ENCODE measurements at places on chromosomes 6 and 20.

DNA sequence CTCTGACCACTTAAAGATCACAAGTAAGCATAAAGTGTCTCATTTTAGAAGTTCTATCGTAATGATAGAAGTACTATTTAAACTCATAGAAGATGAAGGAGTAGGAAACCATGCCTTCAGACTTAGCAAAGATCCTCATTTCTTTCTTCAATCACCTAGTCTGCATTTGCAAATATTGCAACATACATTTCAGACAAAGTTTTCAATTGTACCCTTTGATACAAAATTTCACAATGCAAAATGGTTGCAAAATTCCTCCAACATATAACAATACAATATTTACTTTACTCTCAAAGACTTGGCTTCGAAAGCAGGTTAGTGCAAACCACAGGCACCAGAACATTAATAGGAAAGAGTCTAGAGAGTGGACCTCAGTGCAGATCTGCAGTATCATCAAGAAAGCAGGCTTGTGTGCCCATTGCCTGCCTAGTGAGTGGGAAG, 16.1 kb upstream of the ROS1 start:
- DNase-seq: no peak

GRCh38 chr6:110282412-110282811, 75.7 kb downstream of the METTL24 start:
- no peak for DNase-seq

DNA sequence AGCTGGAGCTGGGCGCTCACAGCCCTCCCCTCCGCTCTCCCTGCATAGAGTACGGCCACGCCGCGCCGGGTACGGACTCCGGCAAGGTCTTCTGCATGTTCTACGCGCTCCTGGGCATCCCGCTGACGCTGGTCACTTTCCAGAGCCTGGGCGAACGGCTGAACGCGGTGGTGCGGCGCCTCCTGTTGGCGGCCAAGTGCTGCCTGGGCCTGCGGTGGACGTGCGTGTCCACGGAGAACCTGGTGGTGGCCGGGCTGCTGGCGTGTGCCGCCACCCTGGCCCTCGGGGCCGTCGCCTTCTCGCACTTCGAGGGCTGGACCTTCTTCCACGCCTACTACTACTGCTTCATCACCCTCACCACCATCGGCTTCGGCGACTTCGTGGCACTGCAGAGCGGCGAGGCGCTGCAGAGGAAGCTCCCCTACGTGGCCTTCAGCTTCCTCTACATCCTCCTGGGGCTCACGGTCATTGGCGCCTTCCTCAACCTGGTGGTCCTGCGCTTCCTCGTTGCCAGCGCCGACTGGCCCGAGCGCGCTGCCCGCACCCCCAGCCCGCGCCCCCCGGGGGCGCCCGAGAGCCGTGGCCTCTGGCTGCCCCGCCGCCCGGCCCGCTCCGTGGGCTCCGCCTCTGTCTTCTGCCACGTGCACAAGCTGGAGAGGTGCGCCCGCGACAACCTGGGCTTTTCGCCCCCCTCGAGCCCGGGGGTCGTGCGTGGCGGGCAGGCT, 4.6 kb downstream of the KCNK15 start:
- DNase-seq: no peak

GRCh38 chr20:4779616-4780015, 57.9 kb downstream of the PRND start:
- no peak for DNase-seq

GRCh38 chr6:101816716-101817115, 423.2 kb downstream of the GRIK2 start:
- no peak for DNase-seq

- DNase-seq: no peak
These were observed 371 bp downstream of the HMGN4 start for GRCh38 chr6:26538572-26538902.

DNA sequence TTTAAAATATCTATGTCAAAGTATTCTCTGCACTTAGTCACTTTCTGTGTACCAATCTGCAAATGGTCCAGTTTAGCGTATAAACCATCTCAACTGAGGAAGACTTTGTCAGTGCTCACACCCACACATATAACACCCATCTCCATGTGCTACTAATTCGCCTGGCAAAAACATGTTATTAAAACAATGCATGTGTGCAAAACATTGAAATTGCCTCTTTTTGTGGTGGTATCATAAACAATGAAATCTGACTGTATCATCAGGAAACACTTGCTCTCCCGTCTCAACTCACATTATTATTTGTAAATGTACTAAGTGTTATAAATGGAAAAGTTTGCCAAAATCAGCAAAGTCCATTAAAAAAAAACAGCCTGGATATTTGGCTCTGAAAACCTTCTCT, 105.9 kb upstream of the FOXC1 start:
- no peak for DNase-seq

DNA sequence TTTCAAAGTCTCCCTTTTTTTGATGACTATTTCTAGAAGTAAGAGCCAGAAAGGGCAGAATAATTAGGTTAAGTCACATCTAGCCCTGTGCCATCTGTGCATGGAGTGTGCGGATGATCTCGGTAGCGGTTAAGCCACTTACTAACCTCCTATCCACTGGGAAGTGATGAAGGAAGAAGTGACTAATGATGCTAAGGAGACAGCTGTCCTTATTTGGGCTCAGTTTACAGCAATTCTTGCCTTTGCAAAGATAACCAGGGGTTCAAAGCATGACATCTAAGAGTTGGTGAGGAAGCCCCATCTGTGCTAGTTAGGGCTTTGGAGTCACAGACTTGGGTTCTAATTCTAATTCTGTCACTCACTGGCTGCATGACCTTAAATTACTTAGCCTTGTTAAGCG, 62.4 kb upstream of the RREB1 start:
- DNase-seq: no peak

- no peak for DNase-seq
These were observed 14.6 kb upstream of the MRPS18A start for GRCh38 chr6:43702171-43702533.

DNA sequence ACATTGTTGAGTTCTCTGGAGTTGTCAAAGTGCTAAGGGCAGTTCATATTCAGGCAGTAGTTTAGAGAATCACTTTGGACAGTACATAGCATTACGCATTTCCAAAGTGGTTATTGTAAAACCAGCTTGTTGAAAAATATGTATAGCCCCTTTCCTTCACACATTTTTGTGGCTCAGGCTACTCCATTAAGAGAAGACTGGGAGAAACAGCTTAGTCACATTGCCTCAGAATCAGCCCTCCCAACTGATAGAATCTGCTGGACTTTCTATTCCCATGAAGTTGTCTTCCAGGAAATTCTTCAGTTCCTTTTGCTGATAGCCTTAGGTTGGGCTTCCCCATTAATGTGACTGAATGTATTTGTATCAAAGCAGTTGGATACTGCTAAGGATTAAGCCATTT, 39.5 kb upstream of the HDGFL1 start:
- peak; percentile 55 for DNase-seq

- no peak for DNase-seq
These were observed 100.0 kb upstream of the BEND3 start for GRCh38 chr6:107215334-107215733.

DNA sequence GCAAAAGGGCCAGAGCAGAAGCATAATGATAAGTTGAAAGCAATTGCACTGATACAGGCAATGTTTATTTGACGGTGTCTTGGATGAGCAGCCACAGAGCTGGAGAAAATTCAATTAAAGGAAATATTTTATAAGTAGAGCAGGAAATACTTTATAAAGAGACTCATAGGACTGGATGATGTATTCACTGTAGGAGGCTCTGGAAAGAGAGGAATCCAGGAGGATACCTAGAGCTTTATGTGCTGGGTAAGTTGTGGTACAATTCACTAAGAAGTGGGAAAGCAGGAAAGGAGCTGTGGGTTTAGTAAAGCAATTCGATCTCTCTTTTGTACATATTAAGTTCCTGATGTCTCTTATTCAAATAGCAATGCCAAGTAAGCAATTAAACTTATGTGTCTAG, 86.3 kb downstream of the C6orf118 start:
- DNase-seq: peak; percentile 20

GRCh38 chr6:4139272-4139671, 3.9 kb upstream of the ECI2 start:
- DNase-seq: peak; percentile 2

- DNase-seq: peak; percentile 100
These were observed 828 bp upstream of the DSTN start for GRCh38 chr20:17568972-17569521.

GRCh38 chr6:116287689-116288282, 8.1 kb upstream of the TSPYL1 start:
- DNase-seq: peak; percentile 60

DNA sequence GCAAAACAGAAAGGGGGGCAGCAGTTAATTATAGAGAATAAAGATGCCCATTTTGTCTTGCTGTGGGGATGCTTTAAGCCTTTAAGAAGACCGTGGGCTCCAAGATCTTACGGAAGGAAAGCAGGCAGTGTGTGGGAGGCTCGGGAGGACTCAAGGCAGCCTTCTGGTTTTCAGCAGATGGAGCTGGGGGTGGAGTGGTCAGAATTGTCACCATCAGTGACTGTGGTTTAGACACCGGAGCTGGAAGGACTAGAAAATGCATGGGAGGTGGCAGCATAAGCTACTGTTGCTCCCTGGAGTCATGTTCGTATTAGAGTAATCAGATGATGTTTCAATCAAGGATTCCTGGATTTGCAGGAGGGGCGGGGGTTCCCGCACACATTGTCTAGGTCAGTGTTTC, 3.7 kb downstream of the PHACTR1 start:
- DNase-seq: no peak

DNA sequence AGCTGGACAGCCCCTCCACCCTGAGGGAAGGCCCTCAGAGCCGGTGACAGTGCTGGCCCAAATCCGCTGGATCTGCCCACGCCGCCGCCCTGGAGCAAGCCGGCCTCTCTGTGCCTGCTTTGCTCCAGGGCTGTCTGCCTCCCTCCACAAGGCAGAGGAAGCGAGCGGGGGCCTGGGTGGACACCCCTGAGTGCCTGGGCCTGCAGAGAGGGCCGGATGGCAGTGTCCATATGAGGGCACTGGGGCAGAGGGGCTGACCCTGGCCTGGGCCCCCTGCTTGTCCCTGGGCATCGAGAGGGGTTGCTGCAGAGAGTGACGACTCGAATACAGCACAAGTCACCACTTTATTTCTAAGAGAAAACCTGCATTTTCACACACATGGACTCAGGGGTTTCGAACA, 348.6 kb downstream of the ZFAND3 start:
- DNase-seq: no peak

- DNase-seq: peak; percentile 40
These were observed 112.8 kb downstream of the INSM1 start for GRCh38 chr20:20480689-20481088.

DNA sequence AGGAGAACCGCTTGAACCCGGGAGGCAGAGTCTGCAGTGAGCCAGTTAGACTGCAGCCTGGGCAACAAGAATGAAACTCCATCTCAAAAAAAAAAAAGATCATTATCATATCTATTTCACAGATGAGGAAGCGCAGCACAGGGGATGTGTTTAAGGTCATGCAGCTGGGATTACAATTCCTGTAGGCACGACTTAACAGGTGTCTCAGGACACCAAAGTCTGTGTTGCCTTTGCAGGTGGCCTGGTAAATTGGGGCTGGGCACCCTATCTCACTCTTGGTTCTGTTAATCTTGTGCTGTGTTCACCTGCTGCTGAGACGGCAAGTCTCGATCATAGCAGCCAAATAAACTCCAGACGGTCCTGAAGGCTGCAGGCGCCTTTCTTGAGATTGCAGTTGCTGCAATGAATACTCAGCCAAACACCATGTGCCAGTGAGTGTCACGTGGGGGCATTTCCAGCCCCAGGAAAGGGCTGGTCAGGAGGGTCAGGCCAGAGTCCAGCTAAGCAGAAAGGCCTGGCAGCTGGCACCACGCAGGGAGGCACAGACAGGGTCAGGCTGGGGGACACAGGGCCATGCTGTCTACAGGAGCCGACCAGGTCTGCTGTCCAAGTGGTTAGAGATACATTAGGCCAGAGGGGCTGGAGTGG, 55.8 kb downstream of the FGD2 start:
- no peak for DNase-seq

DNA sequence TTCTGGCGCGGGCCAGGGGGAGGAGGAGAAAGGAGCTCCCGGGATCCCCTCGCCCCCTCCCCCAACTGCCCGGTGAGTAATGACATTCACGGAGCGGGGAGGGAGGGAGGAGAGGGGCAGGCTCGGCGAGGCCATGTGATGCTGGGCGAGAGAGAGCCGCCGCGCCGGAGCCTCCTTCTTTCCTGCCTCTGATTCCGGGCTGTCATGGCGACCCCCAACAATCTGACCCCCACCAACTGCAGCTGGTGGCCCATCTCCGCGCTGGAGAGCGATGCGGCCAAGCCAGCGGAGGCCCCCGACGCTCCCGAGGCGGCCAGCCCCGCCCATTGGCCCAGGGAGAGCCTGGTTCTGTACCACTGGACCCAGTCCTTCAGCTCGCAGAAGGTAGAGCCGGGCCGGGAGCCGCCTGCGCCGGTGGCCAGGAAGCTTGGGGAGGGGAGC, at the start of gene GDAP1L1:
Gene GDAP1L1, plus strand, starts transcription at position 178 of the 441 bp plus-strand sequence. Its CDS starts 27 bp downstream, at position 205.
- DNase-seq: peak; percentile 6

GRCh38 chr20:49779972-49780371, 32.7 kb upstream of the SLC9A8 start:
- no peak for DNase-seq

- DNase-seq: no peak
These were observed 48.9 kb upstream of the ENPP5 start for GRCh38 chr6:46219661-46220060.

GRCh38 chr6:4819706-4820283, 43.6 kb downstream of the CDYL start:
- DNase-seq: peak; percentile 60

DNA sequence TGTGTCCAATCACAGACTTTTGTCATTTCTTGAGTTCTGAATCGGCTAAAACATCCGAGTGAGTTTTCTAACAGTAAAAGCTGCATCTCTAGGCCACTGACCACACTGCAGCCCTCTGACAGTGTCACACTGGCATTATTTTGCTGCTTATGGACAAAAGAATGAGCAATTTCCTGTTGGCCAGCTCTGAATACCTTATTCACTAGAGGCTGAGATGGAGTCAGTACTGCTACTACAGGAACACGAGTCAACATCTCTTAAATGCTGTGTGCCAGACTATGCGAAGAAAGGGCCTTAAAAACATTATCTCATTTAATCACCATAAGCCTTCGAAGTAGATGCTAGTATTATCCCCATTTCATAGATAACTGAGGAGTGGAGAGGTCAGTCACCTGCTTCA, 42.5 kb upstream of the IPCEF1 start:
- DNase-seq: peak; percentile 76

- no peak for DNase-seq
These were observed 100.8 kb upstream of the SLC35B3 start for GRCh38 chr6:8536122-8536521.

- DNase-seq: no peak
These were observed 1.3 kb upstream of the OCSTAMP start for GRCh38 chr20:46551522-46552381.

DNA sequence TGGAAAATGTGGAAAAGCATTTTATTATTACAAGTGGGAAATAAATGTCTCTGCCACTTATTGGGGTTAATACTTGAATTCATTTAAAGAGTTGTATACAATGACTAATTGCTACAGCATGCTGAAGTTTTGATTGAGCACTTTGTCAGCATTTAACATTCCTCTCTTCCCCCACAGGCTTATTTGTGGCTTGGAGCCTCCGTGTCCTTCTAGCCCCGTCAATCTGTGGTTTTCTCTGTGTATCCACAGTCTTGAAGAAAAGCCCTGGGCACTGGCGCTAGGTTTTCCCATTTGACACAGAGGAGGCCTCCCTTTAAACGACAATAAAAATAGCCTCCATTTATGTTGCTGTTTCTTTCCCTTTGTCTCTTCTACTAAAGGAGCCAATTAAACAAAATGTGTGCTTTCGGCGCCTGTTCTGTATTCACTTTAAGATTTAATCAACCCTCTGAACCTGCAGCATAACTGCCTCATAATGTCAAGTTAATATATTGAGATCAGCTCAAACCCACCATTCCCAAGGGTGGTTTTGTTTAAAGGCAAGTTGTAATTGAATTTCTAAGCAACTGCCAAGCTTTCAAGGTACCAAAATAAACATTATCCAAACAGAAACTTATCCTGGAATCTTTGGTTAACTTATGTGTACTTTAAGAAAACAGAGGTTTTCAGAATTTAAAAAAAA, 326.6 kb upstream of the RNF24 start:
- peak; percentile 77 for DNase-seq
